ENCODE measurements at places on chromosomes 7 and 10.

- no peak for DNase-seq
Measured at GRCh38 chr7:115356139-115356746, 434.3 kb downstream of the MDFIC start.

- no peak for DNase-seq
Measured at GRCh38 chr7:76108540-76109233, 60.8 kb downstream of the MDH2 start.

GRCh38 chr7:1505731-1506550 lies 1.8 kb upstream of the INTS1 start:
- DNase-seq = no peak

DNA sequence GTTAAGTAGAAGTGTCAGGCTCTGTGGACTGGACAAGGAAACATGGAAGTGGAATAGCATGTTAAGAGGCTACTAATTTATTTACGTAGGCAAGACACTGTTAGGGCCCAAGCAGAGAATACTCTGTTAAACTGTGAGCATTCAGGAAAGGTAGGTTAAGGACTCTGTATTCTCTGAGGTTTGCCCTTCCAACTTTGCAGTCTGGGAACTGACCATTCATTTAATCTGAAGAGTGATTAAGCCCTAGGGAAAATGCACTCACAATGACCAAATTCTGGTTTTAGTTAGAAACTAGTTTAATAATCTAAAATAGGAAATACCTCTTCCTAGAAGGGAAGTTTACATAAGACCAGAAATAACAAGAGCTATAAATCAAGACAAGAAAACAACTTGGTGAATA lies 266.6 kb downstream of the SUGCT start:
- no peak for DNase-seq

DNA sequence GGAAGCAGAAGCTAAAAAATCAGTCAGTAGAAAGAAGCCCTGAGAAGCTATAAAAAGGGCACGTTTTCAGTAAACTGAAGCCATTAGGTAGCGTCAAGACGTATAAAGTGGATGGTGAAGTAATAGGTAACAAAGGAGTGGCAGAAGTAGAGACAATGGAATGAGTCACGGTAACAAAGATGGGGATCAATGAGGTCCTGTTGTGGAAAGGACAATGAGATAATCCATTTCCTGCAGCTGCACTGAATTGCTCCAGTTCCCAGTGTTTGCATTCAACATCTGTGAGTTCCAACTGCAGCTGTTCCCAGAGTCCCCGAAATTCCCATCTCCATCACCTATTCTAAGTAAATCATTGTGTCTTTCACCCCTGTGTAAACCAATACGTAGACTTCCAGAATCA lies 4.8 kb upstream of the HYCC1 start:
- no peak for DNase-seq

GRCh38 chr7:154096-154799 lies 38.1 kb upstream of the FAM20C start:
- DNase-seq = no peak

DNA sequence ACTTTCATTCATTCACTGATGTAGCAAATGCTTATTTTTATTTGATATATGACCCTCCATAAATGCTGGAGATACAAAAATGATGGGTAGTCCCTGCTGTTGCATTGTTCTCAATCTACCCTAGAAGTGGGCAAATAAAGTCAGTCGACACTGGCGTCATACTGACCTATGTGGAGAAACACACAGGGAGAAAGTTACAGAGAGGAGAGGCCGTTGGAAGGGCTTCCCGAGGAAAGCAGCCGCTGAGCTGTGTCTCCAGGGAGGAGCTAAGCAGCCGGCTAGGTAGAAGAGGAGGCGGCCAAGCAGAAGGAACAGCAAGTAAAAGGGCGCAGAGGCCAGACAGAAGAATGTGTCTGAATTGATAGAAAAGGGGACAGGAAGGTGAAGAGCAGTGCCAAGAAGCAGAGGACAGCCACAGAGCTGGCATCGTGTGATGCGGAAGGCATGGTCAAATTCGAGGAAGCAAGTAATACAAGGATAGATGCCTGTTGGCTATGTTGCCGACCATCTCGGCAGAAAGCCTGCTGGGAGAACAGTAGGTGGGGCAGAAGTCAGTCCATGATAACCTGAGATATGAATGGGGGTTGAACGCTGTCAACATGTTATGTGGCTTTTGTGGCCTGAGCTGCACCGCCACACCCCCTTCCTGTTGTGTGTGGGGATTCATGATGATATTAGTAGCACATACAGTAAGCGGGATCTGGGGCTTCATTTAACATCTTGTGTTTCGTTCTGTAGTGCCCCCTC lies 25.9 kb downstream of the ST8SIA6 start:
- DNase-seq = peak; percentile 37

DNA sequence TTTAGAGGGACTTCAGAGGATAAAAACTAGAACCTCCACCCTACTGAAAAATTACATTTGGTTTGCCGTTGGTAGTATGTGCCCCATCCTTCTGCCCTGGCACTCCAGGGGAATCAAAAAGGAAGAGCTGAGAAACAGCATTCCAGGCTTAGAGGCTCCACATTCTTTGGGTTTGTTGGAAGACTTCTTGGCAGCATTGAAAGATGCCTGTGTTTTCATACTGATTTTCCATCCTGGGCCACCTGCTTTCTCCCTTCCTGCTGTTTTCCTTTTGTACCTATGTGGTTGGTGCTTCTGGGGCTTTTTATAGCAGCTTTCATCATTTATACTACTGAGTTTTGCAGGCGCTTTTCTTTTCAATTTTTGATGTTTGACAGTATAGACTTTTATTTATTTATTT lies 61.7 kb downstream of the AUTS2 start:
- DNase-seq = no peak

DNA sequence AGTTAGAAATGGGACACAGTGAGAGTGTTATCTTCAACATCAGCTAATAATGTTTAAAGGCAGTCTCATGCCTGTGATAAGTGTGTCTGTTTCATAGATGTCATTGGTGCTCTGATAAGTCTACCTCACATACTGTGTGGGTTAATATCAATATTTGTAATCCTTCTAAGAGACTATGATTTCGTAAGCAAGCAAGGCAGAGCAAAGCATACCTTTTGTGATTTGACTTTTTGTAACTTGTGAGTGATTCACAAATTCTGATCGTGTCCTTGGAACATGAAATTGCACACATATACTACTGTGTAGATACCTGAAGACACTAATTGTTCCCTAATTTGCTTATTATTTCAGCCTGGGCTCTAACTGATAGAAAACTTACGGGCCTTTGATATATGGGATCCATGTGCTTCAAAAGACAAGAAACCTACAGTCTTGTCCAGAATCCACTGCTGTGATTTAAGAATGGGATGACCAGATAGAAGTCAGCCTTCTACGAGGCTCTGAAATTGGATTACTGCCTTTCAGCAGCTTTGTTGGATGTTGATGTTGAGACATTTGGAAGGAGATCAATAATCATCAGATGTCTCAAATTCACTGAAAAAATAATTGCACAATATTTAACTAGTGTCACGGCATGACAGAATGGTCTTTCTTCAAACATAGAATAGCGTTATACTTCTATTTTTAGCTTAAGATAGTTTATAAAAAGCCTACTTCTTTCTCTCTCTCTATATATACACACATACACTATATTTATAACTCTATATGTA lies 63.2 kb upstream of the KLF6 start:
- no peak for DNase-seq

GRCh38 chr7:56479136-56479535 lies 362.9 kb upstream of the NUPR2 start:
- no peak for DNase-seq

DNA sequence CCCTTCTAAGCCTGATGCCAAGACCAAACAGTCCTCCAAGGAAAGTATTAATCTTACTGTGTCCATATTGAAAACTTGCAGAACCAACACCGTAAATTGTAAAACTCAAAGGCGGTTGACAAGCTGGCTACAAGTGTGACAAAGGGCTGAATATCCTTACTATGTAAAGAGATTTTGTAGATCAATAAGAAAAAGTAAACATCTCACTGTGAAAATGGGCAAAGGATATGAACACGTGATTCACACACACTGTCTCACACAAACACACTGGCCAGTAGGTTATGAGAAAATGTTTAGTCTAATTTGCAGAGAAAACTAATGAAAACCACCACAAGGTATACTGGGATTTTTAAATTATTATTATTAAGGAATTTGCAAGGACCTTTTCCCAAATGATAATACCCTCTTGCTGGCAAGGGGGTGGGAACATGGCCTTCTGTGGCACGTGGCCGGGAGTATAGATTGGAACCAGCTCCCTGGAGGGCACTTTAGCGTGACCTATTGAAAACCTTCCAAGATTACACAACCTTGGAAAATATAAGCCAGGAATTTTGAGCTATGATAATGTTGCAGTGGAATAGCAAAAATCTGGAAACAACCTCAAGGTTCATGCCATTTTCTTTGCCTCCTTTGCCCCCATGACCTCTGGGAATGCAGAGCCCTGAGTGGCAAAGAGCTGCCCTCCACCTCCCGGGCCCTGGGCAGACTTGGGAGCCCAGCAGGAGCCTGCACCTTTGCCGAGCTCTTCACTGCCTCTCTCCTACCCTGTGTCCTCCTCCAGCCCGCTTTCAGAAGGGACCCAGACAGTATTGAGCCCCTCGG lies 26.2 kb upstream of the SLC29A3 start:
- no peak for DNase-seq

DNA sequence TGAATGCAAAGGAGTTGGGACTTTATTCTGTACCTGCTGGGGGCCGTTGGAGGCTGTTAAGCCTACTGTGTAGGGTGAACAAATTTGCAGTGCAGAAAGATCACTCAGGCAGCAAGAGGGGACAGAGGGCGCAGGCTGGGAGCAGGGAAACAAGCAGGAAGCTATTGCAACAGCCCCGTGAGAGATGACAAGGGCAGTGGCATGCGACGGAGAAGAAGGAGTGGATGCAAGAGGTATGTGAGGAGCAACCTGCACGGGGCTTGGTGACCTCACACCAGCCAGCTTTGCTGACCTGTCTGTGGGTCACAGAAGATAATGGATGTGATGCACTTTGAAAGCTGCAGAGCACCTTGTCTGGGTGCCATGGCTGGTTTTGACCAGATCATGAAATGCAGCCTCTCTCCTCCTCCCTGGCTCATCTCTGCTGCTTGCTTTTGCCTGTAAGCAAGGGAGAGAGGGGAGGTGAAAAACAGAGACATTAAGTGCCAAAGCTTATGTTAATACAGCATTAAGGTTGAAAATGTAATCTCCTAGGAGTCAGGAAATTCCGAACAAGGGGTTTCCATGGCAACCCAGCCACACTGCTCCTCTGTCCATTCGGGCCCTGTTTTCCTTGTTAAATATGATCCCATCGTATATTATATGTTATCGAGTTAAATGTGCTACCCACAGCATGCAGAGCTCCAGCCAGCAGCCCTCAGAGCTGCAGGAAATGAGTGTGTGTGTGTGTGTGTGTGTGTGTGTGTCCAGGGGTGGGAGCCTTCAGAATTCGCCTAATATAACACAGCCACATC lies 314.3 kb upstream of the ZMIZ1 start:
- no peak for DNase-seq

Data from stimulated activated CD4-positive, alpha-beta T cell treated with anti-CD3 and anti-CD28 coated beads, Interleukin-4, amount 100 ng/mL, for 4 hours (primary cell).